ENCODE measurements at places on chromosomes 13 and 19.
A peak's percentile ranks its signal among the peaks of the same experiment; 100 is the strongest.

DNA sequence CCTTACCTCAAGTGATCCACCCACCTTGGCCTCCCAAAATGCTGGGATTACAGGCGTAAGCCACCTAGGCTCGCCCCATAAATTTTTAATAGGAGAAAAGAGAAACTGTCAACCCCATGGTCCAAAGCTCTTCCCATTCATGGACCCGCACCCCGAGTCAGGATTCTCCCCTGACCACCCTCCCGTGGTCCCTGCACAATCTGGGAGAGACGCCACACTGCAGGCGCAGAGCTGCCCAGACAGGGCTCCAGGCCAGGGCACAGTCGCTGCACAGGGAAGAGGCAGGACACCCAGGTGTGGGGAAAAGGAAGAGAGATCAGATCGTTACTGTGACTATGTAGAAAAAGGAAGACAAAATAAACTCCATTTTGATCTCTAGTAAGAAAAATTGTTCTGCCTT, 54.5 kb downstream of the ZNF93 start:
- DNase-seq = no peak

- no peak for DNase-seq
These were observed 164.8 kb upstream of the KL start for GRCh38 chr13:32851083-32852069.

- DNase-seq = no peak
These were observed 1412.5 kb upstream of the PRR20A start for GRCh38 chr13:55728247-55728646.

GRCh38 chr13:71751073-71751472, 115.9 kb downstream of the DACH1 start:
- DNase-seq = no peak

DNA sequence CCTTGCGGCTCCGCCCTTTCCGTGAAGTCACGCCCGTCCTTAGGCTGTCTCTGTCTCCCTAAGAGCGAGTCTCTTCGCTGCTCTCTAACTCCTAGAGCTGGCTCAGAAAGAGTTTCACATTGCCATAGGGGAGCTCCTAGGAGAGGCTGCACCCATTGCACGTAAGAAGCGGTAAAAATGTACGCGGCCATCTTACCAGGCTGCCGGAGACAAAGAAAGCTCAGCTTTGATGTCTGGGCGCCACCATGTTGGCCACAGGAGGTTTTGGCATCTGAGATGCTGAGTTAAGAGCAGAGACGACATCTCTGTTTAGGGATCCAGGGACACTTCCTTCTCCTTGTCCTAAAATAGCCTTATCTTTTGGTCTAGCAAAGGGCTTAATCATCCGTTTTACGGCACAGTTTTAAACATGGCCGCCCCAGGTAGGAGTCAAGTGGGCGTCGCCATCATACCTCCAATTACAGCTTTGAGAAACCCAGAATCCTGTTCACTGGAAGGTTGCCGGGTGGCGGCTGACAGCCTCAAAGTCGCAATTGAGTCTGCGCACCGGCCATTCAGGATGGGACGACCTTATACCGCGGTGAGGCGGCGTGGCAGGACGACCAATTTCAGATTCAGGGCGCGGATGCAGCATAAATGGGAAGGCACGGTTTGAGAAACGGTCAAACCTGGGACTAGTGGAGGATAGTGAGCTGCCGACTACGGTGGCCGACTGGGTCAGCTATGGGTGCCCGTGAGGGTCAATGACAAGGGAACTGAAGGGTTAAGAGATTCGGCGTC, at the start of gene ZNF793:
TSS of gene ZNF793 (plus strand) at position 553 of the 780 bp plus-strand sequence. CDS start 16,501 bp downstream, outside the sequence.
- DNase-seq = peak; percentile 78

DNA sequence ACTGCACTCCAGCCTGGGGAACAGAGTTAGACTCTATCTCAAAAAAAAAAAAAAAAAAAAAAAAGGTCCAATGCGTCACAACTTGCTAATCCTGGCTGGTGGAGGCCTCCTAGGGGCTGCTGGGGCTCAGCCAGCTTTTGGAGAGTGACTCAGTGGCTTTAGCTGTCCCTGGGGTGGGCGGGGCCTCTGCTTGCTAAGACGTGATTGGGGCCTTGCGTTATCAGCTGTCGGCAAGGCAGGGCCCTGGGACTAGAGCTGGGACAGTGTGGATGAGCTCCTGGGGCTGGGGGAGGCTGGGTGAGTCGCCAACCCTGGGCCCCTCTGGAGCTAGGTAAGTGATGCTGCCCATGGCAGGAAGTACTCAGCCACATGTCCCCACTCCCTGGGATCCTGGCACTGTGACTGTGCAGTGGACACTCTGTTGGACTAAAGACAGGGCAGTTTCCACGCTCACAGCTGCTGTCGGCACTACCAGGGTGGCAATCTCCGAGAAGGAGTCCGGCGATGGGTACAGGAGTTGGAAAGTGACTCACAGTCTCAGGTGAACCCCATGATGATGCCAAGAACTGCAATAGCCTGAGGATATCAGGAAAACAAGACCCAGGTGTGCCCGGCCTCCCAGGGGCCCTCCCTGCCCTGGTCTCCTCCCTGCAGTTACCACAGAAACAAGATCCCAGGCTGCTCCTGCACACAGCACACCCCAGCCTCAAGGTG, 32.2 kb downstream of the F2RL3 start:
- no peak for DNase-seq

DNA sequence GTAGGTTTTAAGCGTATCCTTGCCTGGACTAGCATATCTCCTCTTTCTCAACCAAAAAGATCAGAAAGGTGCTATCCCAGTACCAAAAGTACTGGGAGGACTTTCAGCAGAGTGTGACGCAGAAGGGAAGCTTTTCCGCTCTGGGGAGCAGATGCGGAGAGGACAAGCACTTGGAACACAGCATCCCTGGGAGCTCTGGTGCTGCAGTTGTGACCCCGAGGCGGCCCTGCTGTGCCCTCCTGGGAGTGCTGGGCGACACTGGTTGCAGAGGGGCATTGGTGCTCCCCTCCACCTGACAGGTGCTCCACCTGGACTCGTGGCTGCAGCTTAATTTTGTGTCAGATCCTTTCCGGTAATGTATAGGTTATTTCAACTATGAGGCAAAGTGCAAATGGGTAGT, 3.4 kb downstream of the NAXD start:
- no peak for DNase-seq

DNA sequence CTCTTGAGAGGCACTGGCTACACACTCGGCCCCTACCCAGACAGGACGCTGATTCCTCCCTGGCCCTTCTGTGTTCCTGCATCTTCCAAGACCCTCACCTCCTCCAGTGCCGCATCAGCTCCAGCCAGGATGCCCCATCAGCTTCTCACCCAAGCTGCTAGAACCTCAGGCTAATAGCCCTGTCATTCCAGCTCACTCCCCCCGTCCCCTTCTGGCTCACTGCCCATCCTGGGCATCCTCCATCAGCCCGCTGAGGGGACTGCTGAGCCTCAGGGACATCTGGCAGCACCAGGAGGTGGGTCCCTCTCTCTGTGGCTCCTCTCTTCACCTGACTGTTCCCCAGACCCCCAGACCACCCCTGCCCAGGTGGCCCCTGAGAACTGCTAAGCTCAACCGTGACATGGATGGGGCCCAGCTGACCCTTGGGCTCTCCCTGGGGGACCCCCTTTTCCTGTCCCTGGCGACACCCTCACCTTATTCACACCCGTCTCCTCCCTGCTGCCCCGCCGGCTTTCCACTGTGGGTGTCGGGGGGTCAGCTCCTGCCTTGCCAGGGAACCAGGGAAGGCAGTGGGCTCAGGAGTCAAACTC, 4.8 kb downstream of the FFAR3 start:
- DNase-seq = no peak

GRCh38 chr13:99686944-99687411, 185.7 kb downstream of the TM9SF2 start:
- DNase-seq = no peak

DNA sequence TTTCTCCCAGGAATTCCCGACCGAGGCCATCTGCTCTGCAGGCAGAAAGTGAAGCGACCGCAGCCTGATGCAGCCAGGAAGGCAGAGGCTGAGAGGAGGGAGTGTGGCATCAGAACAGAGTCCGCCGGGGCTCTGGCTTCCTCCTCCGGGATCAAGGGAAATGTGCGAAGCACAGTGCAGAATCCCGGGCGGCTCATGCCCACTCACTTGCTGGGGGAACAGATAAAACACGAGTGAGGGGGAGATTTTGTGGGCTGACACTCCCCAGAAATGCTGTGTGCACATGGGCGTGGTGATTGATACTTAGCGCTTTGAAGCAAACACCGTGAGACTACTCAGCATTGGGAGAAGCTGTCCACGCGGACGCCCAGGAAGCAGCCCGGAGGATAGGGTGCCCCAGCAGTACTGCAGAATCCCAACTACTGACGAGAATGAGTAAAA, 75.3 kb upstream of the POMP start:
- DNase-seq = no peak

DNA sequence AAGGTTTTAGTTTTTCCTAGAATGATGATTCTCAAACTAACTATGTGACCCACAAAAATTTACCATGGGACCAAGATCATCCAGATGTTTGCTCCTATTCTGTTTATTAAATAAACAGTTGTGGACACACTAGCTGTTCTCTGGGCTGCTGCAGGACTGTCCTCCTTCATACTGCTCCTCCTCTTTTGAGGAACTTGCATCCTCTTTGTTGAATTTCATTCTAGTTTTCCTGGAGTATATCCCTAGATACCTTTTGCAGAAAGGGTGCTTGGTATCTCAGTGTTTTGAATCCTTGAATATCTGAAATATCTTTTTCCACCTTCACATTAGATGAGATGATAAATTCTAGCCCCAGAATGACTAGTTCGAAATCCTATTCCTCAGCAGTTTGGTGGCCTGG, 24.1 kb downstream of the VASP start:
- DNase-seq = no peak

DNA sequence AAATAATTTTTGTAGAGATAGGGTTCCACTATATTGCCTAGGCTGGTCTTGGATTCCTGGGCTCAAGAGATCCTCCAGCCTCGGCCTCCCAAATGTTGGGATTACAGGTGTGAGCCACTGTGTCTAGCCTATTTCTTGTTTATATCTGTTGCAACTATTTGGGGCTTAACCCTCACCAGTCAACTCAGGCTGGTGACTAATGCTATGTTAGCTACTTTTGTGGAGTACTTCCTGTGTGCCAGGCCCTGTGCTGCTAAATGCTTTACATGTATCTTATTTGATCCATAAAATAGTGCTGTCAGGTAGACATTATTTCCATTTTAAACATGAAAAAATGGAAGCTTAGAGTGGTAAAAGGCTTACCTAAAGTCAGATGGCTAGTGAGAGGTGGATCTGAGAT, 13.8 kb downstream of the CEACAM1 start:
- no peak for DNase-seq

DNA sequence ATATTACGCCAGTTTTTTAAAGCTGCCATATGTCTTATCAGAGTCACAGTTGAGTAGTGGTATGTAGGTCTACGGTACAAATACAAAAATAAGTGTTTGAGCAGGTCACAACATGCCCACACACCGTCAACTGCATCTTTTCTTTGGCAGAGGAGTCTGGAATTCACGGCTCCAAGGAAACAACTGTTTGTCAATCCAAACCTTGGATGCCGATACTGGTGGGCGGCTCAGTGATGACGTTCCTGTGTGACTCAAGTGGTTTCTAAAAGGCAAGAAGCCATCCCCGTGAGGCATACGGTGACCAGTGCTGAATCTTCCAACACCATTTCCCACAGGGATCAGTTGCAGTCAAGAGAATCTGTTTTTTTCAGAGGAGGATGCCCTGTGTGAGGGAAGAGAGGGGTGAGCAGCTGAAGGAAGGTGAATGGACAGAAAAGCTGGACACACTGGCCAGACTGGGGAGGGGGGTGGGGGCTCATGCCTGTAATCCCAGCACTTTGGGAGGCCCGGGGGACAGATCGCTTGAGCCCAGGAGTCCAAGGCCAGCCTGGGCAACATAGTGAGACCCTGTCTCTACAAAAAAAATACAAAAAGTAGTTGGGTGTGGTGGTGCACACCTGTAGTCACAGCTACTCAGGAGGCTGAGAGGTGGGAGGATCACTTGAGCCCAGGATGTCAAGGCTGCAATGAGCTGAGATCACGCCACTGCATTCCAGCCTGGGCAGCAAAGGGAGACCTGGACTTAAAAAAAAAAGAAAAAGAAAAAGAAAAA, 22.8 kb upstream of the CEBPG start:
- DNase-seq = no peak

DNA sequence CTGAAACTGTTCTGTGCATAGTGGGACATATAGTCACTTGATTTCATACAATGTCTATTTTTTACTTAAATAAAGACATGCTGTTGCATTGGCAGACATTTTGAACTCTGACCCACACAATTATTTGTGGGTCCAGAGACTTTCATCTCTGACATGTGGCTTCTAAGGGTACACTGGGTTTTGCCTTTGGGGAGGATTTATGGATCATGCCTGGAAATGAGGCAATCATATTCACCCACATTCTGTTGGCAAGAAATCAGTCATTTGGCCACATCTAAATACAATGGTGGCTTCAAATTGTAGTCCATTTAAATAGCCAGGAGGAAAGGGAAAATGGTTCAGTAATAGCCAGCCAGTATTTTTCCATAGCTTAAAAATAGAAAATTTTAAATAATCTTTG, 238.3 kb upstream of the KLF12 start:
- no peak for DNase-seq

GRCh38 chr13:109995578-109995977, 209.2 kb upstream of the IRS2 start:
- DNase-seq = no peak

DNA sequence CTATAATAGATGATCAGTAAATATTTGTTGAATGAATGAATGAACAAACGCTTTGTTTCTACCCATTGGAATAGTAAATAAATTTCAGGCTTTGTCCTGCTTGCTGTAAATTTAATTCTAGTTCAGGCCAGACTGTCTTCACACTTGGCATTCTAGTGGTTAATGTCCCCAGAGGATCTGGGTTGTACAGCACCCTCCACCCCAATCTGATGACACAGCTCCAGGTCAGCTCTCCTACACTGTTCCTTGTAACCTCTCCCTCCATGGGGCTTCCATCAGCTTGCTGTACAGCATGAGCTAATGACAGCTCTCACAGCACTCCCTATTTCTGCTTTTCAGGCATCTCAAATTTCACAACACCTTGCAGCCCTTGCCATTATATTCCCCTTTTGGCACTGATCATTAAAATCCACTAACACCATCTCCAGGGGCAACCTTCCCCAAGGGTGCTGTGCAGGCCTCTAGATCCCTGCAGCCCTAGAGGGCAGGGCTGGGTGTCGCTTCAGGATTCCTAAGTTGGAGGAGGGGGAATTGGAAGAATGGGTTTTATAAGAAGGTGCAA, 12.7 kb upstream of the KL start:
- no peak for DNase-seq

DNA sequence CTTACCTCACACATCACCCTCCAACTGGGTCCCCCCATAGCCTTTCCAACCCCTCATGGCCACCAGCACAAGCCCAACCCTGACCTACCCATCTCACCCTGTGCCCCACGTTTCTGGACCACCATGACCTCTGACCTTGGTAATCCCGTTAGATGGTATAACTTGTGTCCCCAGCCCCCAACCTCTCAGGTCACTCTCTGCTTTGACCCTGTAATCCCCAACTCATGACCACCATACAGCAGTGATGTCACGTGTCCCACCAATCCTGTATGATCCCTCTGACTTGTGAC, 8.5 kb downstream of the KLC3 start:
- no peak for DNase-seq

GRCh38 chr13:38849315-38849714, 141.3 kb downstream of the STOML3 start:
- no peak for DNase-seq

Data from activated CD4-positive, alpha-beta T cell treated with anti-CD3 and anti-CD28 coated beads for 1 hour (primary cell).